Activated T-cell treated with anti-CD3 and anti-CD28 coated beads, Interleukin-2, amount 50 U/mL, for 72 hours (primary cell): ENCODE measurements at places on chromosomes 2 and 18. TPM values are rescaled to one million over a fixed set of nuclear protein-coding genes. Genes with fewer than 3 reads are reported as not detected.

Gene NAT8
- total RNA-seq, result not detected

Gene RESP18
- total RNA-seq, result not detected

Gene MYO5B
- 0.12 TPM for total RNA-seq

DNA sequence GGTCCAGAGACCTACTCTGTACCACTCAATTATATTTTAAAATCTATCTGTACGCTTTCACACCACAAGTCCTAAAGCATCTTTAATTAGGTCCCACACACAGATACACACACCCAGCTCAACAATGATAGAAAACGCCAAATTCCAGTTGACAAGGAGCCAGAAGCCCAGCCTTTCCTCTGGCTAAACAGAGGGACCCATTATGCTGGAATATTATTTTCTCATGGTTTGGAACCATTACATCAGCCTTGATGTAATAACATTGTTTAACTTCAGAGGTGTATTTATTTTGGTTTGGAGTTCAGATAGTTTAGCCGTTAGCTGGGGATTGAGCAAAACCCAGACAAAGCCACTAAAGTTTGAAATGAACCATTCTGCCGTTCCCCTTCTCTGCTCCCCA, 14.0 kb upstream of the INHBB start:
- no peak for DNase-seq

Gene ZAP70
- total RNA-seq, result 164 TPM

- DNase-seq, result no peak
Measured at GRCh38 chr2:159202568-159203071, 83.9 kb downstream of the WDSUB1 start.

DNA sequence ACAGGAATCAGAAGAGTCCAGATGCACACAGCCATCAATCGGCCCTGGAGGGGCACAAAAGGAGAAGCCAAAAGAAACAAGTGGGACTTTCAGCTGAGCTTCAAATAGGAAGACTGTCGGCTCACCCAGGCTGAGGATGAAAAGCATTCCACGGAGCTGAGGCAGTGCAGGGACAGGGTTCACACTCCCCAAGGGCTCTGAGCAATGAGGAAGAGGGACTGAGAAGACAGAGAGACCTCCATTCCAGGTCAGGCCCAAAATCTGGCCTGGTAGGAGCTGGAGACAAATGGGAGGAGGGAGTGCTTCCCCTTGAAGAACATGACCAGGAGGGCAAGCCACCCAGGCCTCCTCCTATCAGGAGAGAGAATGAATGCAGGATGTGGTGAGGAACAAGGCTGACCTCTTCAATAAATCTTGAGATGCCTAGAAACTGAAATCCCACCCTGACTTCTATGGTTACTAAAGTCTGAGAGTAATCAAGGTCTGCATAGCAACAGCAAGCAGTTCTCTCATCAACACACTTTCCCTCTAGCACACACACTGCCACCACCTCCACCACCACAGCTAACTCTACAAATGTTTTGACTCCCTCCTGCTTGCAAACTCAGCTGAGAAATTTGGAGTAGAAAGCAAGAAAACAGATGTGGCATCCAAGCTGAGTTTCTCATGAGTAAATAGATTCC, 434.4 kb downstream of the TNS1 start:
- DNase-seq, result no peak
